ENCODE measurements at places on chromosomes 7 and 10.

GRCh38 chr10:76336213-76336963, 905.0 kb downstream of the LRMDA start:
- DNase-seq = no peak

GRCh38 chr10:10533437-10533836, 484.2 kb upstream of the CELF2 start:
- DNase-seq = no peak

DNA sequence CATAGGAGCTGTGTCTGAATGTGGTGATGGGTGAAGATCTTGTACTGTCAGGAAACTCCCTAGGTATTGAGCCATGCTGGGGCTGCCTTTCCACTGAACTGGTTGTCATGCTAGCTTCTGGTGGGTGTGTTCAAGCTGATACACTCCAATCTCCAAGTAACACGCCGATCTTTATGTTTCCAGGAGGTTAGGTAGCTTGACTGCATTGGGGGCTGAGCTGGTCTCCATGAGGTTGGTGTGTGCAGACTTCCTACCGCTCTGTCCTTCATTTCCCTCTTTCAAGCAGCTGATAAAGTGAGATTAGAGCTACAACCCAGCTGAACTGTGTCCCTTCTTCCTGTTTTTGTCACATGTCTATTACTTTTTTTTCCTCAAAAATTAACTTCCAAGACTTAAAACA, 265.5 kb downstream of the ANKRD30A start:
- no peak for DNase-seq

- DNase-seq = no peak
Measured at GRCh38 chr7:141444961-141445360, 106.2 kb upstream of the AGK start.

DNA sequence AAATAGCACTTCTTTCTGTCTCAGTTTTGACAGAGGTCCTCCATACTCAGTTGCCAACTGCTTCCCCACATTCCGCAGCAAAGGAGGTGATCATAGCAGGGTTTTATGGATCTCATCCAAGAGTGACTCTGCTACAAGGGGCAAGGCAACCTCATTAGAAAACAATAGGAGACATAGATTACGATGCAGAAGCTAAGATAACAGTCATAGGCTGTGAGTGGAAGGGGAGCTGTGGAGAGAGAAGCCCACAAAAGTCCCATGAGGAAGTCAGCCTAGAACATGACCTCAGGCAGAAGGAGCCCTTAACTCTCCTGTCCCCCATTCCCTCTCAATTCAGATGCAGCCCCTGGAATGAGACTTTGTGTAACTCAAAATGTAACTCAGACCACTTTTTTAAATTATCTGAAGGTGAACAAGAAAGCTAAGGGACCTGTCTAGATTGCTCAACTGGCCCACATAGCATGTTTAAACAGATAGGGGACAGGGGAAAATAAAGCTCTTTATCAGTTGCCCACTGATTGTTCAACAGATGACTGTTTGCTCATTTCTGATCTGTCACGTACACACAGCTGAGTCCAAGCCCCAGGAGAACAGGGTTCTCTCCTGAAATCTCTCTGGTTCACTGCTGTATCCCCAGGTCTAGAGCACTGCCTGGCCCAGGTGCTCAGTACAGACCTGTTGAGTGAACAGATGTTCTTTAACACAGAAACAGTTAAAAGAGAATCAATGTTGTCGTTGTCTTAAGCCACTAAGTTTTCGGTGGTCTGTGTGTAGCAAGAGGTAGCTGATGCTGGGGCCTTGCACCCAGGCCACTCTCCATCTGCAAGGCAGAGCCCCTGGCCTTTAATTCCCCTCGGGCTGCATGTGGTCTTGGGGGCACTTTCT, 1.5 kb upstream of the NCOA4 start:
- DNase-seq = no peak

GRCh38 chr7:84187087-84187805, 7.3 kb downstream of the SEMA3A start:
- no peak for DNase-seq

GRCh38 chr10:88205842-88206446, 342.5 kb downstream of the PTEN start:
- no peak for DNase-seq

GRCh38 chr7:11217848-11218565, 244.3 kb downstream of the PHF14 start:
- no peak for DNase-seq

DNA sequence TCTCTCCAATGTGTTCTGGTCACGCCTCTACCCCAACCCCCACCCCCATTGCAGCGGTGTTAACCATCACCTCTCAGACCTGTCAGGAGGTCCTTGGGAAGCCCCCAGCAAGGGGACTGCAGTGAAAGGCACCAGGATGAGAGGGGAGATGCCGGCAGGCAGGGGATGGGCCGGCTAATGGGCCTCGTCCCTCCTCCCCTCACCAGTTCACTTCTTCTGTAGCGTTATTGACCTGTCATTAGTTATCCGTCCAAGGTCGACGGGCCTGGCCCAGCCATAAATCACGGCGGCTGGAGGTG, 18.8 kb downstream of the POLL start:
- no peak for DNase-seq

Measured in activated CD4-positive, alpha-beta T cell treated with anti-CD3 and anti-CD28 coated beads, Interleukin-2, amount 50 U/mL, for 4 hours (primary cell).